ENCODE measurements at places on chromosomes 4 and X.

- DNase-seq, result no peak
Observed at GRCh38 chrX:68901519-68901918, 72.7 kb downstream of the EFNB1 start.

- DNase-seq, result no peak
Observed at GRCh38 chr4:27463816-27464215, 603.2 kb downstream of the STIM2 start.

DNA sequence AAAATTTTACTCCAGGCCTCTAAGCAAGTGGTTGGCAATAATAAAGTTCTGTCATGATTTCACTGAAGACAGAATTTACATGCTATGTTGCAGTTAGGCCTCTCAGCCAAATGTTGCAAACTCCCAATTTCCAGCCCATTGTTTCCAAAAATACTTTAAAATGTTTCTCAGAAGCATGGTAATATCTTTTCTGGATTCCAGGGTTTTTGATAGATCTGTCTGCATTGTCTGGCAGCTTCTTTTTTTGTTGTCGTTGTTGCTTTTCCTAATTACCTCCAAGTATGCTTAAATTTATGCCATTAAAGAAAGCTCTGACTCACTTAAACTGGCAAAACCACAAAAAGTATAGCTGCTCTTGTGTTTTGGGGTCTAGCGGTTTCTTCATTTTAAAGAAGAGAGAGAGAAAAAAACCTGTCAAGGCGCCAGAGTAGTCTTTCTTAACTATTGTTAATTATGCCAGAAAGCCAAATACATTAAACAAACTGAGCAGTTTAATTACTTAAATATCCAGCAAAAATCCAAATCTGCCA, 97.0 kb downstream of the AGTR2 start:
- no peak for DNase-seq

GRCh38 chrX:102745513-102745856, 24.9 kb downstream of the GPRASP3 start:
- no peak for DNase-seq

DNA sequence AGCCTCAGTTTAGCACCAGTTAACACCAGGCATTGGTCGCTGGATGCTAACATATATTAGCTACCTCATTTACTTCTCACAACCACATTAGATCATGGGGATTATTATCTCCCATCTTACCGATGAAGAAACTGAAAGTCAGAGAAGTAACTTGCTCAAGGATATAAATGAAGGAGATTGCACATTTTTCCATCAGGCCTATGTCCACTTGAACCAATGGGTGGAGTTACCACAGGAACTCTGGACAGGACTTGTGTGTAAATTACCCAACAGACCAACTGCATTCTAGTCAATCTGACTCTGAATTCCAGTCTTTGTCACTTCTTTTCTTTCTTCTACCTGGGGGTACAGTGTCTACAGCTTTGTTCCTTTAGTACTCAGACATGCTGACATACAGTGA, 1.8 kb downstream of the LNX1 start:
- no peak for DNase-seq

DNA sequence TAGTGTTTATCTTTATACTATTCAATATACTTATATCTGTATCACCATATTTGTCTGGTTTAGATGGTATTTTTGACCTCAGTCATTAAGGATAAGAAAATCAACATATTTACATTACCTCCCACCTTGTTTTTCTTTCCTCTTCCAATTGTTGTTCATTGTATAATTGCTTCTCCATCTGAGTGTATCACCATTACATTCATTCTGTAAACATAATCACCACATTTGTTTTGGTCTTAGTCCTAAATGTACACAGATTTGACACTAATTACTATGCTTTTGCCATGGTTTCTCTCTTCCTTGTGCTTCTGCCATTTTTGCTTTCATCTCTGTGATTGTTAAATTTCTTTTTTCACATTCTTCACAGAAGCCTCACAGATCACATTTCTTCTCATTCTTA, 12.7 kb downstream of the ARMCX6 start:
- DNase-seq, result no peak

- no peak for DNase-seq
Observed at GRCh38 chrX:46559062-46559461, 13.8 kb upstream of the ZNF674 start.

DNA sequence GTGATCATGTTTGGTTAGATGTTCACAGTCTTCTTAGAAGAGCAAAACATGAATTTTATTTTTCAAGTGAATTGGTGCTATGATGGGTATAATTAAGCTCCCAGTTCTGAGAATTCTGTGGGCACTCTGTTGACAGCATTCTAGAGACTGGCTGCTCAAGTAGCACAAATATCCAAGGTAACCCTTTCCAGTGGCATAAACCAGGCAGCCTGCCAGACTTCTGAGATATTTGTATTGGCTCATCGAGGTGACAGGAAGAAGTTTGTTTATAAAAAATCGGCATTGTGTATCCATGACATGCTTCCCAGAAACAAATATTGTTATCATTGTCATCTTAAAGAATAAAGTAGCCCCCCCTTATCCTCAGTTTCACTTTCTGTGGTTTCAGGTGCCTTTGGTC, 28.3 kb downstream of the LANCL3 start:
- DNase-seq, result no peak

DNA sequence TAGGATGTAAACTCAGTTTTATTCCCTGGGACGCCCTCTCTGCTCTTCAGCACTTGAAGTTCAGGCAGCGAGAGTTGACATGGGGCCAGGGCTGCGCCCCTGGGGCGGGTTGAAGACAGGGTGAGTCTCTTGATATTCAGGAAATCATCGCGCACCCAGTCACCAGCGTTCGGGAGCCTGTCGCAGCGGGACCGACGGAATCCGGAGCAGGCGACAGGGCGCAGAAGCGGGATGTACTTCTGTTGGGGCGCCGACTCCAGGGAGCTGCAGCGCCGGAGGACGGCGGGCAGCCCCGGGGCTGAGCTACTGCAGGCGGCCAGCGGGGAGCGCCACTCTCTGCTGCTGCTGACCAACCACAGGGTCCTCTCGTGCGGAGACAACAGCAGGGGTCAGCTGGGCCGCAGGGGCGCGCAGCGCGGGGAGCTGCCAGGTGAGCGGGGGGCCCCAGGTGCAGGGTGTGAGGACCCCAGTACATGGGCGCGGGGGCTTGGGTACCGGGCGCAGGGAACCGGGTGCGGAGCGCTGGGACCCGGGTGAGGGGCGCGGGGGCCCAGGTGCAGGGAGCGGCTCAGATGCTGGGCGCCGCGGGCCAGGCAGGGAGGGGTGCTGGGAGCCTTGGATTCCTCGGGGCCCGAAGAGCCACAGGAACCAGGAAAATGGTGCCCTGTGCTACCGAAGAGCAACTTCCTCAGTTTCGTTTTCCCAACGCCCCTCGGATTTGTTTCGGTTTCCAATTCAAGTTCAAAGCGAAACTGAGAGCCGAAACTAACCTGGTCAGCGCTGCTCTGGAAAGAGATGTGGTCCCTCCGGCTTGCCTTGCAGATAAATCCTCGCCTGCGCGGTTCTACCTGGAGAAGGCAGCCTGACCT, at the start of gene HERC6:
HERC6 (plus strand) TSS at position 162 of the 869 bp plus-strand sequence; CDS start at position 232, 70 bp downstream.
- DNase-seq, result peak; percentile 58

- DNase-seq, result no peak
Observed at GRCh38 chrX:51151734-51152133, 180.9 kb upstream of the NUDT10 start.

- DNase-seq, result no peak
Observed at GRCh38 chr4:89834486-89835209, 2.3 kb downstream of the SNCA start.

DNA sequence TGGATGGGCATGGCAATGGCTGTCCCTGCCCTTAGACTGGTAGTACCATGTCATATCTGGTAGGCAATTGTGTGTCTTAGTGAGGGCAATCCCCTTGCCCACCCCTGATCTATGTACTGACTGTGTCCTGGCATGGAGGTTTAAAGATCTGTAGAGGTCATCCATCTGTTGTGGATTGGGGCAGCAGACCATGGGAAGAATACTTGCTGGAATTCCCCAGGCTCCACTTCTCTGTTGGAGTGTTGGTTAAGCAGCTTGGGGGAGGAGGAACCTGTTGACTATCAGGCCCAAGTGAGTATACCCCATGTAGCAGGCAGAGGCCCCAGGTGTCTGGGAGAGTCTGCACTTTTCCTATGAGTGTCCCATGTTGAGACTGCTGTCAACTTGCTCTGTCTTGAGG, 246.7 kb upstream of the DIPK2B start:
- no peak for DNase-seq

DNA sequence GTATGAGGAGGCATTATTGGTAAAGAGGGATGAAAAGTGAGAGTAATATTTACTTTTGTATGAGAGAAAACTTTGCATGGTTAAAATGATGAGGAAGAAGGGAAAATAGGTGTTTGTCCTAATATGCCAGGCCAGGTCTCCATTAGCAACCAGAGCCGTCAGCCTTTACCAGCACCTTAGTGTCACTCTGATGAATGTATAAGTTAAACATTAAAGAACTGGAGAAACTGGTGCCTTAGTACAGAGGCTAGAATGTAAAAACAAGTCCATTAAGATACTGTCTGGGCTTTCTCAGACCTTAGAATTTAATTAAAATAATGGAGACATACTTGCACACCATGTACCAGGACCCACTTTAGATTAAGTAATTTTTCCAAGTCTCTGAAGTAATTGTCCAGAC, 222.3 kb downstream of the FAM47A start:
- no peak for DNase-seq

DNA sequence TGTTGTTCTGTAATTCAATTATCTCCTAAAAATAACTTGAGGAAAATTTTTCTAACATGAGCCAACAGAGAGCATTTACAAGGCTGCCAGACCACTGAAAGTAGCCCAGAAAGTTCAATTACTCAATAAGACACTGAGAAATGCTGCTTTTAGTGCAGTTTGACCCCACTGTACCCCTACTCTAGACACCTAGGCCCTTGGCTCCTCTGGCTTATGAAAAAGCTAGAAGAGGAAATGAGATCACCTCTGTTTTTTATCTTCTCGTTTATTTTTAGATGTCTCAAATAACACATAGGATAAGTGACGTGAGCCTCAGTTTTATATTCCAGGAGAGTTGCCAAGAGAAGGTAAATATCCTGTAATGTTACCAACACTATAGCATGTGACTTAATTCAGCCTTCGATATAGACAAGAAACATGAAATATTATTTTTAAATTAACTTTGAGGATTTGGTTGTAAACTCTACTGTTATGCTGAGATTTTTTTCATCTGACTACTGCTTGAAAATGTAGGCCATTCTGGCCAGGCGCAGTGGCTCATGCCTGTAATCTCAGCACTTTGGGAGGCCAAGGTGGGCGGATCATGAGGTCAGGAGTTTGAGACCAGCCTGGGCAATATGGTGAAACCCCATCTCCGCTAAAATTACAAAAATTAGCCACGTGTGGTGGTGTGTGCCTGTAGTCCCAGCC, 24.4 kb downstream of the TNIP3 start:
- no peak for DNase-seq

DNA sequence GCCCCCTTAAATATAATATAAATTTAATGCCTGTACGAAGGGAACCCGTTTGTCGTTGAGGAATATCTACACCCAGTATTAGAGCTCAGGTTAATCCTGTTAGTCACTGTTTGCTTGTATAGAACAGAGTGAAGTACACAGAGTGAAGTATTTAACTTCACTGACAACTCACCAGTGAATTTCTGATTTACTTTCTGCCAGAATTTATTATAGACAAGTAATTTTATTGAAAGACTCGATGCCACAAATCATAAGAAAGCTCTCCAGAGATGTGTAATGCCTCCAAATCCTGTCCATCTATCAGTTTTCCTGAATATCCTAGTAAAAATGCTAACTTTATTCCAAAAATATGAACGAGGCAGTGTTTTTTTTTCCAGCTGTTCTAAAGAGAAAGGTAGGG, 1.6 kb downstream of the GAB1 start:
- no peak for DNase-seq

DNA sequence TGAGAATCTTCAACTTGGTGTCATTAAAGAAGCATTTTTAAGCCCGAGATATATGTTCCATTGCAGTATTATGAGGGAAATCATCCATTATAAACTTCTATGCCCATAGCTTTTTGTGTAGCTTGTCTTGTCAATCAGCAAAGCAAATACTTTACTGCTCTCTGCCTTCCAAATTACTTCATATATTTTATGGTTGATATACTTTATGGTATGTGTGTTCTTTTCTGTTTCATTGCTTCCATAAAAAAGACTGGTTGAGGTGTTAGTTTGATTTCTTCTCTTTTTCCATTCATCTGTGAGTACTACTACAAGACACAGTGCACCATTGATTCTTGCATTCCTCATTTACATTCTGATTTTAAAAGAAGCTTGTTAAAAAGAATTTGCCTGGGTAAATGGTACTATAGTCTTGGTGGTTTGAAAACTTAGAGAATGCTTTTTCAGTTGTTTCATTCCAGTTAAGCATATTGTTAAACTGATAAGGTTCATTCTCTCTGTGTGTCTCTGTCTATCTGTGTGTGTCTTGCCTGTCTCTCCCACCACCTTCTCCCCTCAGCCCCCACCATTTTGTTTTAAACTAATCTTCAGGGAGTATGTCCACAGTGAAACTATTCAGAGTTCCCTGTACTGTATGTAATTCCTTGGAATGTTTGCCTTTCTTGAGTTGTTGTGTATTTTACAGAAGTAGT, 27.1 kb downstream of the STAG2 start:
- no peak for DNase-seq
